NCI-H226 (cell line): ENCODE measurements at places on chromosomes 1 and 21.

- DNase-seq: no peak
Observed at GRCh38 chr21:38858026-38858811, 52.5 kb downstream of the ETS2 start.

DNA sequence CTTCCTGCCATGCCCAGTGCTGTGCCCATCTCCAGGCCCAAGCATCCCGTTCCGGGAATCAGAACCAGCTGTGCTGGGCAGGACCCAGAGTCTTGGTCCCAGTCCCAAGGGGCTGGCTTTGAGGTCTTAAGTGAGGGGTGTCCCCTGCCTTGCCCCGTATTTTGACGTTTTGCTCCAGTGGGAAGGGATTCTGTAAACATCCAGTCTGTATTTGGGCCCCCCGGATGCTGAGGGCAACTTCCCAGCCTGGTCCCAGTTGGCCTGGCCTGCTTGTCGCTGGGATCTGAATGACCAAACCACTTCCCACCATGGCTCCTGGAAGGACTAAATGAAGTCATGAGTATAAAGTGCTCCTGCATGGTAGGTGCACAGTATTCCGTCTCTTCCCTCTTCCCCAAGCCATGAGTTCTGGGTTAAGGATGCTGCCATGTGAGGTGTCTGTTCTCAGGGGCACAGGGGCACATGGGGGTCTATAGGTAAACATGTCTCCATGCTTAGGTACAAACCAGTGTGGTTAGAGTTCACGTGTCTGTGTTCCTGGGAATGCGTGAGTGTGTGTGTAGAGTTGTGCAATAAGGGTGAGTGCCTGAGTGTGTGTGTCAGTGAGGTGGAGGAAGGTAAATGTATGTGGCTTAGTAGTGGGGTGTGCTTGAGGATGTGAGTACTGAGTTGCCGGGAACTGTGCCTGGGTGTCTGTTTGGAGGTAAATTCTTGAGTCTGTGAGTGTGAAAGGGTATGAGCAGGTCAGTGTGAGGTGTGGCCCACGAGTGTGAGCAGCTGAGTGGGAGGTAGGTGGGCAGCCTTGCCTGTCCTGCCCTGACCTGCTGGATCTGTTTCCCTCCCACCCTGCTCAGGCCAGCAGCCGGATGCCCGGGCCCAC is 1.5 kb downstream of the B4GALT2 start:
- DNase-seq: peak; percentile 13

- no peak for DNase-seq
Observed at GRCh38 chr21:20642681-20643080, 355.5 kb upstream of the NCAM2 start.

- DNase-seq: no peak
Observed at GRCh38 chr1:48214820-48215219, 7.7 kb upstream of the SLC5A9 start.

- no peak for DNase-seq
Observed at GRCh38 chr1:174044418-174045222, 22.5 kb upstream of the RC3H1 start.

DNA sequence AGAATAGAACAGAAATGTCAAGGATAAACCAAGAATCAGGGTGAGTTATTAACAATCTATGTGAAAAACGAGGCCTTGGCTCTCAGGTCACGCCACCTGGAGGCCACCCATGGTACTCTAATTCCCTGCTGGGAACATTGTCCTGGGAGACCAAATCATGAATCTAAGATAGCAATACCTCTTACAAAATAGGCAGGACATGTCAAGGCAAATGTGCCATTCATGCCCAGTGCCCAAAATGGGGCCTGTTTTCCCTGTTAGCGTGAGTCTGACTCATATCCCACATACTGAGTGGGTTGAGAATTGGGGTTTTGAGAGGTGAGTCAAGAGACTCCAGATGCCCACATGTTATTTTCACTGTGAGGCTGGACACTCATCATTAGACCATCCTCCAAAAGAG is 380.8 kb downstream of the HHIPL2 start:
- peak; percentile 56 for DNase-seq

GRCh38 chr1:90132306-90132705 is 137.4 kb downstream of the ZNF326 start:
- no peak for DNase-seq
